ENCODE measurements at places on chromosomes 3 and 15.

DNA sequence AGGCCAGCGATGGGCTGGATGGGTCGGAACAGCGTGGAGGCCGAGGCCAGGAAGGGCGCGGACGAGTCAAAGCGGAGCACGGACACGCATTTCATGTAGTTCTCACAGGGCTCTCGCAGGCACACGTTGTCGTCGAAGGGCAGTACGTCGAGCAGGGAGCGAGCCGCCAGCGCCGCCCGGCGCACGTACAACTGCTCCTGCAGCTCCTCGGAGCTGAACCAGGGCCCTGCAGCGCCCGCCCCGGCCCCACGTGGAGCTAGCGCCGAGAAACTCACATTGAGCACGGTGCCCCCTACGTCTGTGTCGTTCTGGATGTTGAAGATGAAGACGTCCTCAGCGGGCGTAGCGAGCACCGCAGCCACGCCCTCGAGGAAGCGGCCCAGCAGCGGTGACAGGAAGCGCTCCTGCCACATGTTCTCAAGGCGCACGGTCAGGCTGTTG lies 5.8 kb downstream of the CELSR3 start:
- DNase-seq, result no peak

GRCh38 chr3:161444694-161445077 lies 51.9 kb upstream of the OTOL1 start:
- peak; percentile 69 for DNase-seq

DNA sequence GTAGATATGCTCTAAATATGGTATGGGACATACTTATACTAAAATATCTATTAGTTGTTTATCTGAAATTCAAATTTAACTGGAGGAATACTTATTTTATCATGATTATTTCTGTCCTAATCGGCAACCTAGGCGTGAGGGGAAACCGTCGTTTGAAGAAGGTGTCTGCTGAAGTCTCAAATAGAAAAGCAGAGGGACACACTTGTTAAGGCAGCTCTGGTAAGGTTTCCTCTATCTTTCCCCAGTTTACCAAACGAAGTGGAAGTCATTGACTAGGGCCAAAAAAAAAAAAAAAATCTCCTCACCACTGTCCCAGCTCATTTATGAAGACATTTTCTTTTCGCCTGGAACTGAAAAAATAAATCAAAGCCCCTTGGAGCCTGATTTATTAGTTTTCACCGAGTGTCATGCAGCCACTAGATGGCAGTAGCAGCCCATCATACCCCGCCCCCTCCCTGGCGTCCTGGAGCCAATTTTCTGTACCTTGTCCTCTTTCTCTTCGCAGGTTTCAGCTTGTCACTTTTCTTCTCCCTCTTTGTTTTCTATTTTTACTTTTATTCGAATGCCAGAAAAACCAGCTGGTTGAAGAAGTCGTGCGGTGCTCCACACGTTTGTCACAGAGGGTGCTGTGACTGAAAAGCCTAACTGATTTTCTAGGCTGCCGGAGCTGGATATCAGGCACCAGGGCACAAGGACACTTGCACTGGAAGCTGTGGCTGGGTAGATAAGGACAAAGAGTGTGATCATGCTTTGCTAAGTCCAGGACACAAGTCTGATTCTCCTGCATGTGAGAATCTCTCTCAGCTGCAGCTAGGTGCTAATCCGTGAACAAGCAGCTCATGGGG lies 238.7 kb downstream of the ZPLD1 start:
- peak; percentile 29 for DNase-seq

GRCh38 chr3:168678730-168679129 lies 583.0 kb upstream of the GOLIM4 start:
- no peak for DNase-seq

DNA sequence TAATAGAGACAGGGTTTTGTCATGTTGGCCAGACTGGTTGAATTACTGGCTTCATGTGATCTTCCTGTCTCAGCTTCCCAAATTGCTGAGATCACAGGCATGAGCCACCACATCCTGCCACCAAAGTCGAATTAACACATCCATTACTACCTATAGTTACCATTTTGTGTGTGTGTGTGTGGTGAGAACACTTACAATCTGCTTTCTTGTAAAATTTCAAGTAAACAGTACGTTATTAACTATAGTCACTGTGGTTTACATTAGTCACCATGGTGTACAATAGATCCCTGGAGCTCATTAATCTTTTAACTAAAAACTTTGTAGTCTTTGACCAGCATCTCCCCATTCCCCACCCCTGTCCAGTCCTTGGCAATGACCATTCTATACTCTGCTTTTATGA lies 270.0 kb downstream of the NAALADL2 start:
- DNase-seq, result peak; percentile 37

GRCh38 chr15:55282284-55282833 lies 7.3 kb downstream of the RAB27A start:
- DNase-seq, result peak; percentile 62

DNA sequence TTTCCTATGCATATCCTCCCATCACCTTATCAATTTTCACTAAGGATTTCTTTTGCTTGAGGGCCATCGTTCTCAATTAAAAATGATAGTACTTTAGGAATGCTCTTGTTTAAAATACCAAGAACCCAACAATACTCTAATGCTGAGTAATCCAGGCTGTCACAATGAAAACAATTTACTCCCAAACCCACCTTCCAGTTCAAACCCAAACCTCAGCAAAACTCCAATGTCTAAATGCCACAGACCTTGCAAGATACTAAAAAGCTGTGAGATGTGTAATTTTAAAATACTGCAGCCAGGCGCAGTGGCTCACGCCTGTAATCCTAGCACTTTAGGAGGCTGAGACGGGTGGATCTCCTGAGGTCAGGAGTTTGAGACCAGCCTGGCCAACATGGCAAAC lies 889.8 kb downstream of the ROBO1 start:
- DNase-seq, result no peak

- DNase-seq, result no peak
These were observed 97.7 kb upstream of the PRR20G start for GRCh38 chr3:127385540-127385870.

DNA sequence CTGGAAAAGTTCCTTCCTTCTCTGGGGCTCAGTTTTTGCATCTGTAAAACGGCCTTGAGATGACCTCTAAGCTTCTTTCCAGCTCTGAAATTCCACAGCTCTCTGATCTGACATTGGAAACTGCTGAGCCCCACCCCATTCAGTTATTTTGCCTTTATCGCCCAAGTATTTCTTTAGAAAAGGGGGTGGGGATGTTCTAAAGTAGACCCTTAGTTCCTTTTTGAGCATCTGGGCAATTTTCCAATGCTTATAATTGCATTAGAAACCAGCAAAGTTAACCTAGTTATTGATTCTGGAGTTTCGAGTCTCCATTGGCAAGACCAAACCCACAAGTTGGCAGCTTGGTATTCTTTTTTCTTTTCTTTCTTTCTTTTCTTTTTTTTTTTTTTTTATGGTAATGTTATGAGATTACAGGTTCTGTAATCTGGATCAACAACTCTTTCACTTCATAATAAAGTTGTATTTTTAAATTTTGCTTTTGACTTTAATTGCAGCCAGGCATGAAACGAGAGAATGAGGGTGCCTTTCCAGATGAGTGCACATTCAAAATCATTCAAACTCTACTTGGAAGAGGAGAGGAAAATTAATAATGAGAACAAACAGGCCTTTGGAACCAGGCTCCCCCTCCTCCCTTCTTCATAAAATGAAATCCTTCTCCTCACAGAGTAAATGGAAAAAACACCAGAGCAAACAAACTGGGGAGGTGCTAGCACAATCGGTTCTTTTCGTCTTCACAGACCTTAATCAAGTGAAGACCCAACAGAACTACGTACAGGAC lies 76.8 kb upstream of the LRIG1 start:
- DNase-seq, result no peak

DNA sequence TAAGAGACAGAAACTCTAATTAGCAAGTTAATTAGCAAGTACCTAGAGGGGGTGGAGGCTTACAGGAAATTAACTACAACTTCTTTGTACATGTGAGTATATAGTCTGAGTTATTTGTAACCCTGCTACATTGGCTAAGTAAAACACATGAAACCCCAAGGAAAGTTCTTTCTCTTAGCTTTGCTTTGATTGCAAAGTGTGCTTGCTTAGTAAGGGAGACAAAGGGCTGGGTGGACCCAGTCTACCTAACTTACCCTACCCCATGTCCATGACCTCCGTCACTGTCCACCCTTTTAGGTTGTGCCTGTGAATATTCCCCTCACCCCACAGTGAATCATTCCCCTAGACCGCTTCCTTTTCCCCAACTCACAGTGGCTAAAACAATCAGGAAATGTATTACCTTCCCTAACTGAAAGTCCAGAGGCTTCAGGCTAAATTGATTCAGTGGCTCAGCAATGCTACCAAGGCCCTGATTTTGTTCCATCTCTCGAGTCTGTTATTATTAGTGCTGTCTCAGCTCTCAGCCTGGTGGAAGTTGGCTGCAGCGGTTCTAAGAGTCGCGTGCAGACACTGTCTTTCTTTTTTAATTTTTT lies 31.1 kb upstream of the RYR3 start:
- DNase-seq, result no peak

- no peak for DNase-seq
These were observed 43.1 kb upstream of the TIPARP start for GRCh38 chr3:156631323-156631722.

- no peak for DNase-seq
These were observed 620.5 kb upstream of the TBL1XR1 start for GRCh38 chr3:177817751-177818150.

GRCh38 chr15:70451821-70452653 lies 311.3 kb downstream of the UACA start:
- no peak for DNase-seq

DNA sequence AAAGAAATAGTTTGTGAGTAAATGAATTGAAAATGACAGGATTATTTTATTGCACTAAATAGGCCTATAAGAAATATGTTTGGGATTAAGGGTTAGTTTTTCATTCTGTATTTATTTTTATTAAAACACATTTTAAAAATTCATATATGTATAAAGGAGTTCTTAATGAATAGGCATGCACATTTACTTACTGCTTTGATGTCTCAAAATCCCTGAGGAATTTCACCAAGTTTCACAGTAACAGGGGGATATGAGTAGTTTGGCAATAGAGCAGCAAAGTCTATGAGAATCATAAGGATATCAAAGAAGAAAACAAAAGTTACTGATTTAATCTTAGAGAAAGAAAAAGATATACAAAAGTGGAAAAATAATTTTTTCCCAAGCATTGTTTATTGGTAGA lies 411.7 kb downstream of the NAALADL2 start:
- DNase-seq, result no peak

DNA sequence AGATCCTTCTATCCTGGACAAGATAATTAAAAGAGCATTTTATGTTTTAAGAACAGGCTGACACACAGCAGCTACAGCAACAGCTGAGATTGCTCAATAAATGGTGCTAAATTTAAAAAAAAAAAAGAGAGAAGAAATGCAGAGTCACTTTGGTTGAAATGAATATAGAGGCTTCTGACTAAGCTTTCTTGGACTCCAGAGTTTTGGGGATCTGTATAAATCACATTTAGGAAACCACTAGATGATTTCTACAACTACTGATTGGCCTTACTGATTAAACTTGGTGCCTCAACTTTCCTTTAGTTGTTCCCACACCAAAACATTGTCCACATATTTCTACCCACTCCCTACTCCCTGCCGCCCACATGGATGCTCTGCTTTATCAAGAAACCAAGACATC lies 132.9 kb upstream of the ZBTB20 start:
- DNase-seq, result no peak

- no peak for DNase-seq
These were observed 19.6 kb downstream of the NSUN3 start for GRCh38 chr3:94082391-94082937.

DNA sequence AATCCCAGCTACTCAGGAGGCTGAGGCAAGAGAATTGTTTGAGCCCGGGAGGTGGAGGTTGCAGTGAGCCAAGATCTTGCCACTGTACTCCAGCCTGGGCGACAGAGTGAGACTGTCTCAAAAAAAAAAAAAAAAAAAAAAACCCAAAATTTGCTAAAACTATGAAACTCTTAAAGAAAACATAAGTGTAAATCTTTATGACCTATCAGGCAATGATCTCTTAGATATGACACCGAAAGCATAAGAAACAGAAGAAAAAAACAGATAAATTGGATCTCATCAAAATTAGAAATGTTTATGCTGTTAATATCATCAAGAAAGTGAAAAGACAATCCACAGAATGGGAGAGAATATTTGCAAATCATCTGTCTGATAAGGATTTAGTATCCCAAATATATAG lies 15.3 kb downstream of the GRAMD2A start:
- no peak for DNase-seq

- DNase-seq, result no peak
These were observed 65.7 kb downstream of the TMCC1 start for GRCh38 chr3:129827765-129828164.

DNA sequence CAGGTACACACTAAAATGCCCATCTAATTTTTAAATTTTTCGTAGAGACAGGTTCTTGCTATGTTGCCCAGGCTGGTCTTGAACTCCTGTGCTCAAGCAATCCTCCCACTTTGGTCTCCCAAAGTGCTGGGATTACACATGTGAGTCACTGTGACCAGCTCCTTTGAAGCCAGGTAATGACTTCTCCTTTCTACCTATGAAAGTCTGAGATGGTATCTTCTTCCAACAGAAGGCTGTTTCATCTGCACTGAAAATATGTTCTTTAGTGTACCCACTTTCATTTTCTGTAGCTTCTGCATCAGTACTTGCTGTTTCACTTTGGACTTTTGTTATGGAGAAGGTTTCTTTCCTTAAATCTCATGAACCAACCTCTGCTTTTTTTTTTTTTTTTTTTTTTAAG lies 8.8 kb downstream of the OIP5 start:
- DNase-seq, result no peak

DNA sequence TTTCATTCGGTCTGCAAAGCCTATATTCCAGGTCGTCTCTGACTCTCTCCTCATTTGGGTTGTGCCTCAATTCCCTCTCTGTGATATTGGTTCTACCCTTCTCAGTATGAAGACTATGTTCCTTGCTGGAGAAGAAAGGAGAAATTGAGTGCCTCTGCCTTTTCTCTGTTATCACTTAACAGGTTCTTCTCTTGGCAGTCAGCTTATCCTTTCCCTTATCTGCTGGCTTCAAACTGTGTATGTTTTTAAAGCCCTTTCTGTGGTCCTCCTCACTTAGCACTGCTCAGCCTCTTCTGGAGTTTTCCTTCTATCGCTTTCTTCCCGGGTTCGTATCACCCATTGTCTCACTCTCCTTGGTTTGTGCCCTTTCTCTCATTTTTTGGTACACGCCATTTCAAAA lies 65.3 kb upstream of the FSTL1 start:
- DNase-seq, result no peak

Measured in astrocyte of the cerebellum (primary cell).